ENCODE measurements at places on chromosomes 3 and 15.
A peak's percentile ranks its signal among the peaks of the same experiment; 100 is the strongest.

DNA sequence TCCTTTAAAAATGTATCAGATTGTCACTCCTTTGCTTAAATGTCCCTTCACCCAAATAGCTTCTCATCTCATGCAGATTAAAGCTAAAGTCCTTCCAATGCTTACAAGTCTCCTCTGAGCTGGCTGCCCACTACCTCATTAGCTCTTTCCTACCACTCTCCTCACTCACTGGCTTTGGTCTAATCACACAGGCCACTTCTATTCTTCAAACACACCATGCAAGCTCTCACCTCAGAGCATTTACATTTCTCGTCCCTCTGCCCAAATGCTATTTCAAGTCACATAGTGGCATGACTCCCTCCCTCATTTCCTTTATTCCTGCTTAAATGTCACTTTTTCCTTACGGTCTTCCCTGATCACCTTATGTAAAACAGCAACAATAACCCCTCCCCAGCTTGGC is 110.6 kb upstream of the CMC1 start:
- no peak for DNase-seq

GRCh38 chr3:190076601-190077394 is 43.9 kb downstream of the P3H2 start:
- DNase-seq: peak; percentile 98

DNA sequence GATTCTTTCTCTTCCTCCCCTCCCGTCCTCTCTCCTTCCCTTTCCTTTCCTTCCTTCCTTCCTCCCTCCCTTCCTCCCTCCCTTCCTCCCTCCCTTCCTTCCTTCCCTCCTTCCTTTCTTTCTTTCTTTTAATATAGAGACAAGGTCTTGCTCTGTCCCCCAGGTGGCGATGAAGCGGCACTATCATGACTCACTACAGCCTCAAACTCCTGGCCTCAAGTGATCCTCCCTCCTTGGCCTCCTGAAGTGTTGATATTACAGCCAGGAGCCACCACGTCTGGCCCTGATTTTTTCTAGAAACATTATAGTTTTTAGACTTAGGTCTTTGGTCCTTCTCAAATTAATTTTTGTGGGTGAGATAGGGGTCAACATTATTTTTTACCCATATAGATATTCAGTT is 15.5 kb downstream of the GRM2 start:
- no peak for DNase-seq

- peak; percentile 33 for DNase-seq
Measured at GRCh38 chr3:63877737-63878393, 14.2 kb downstream of the ATXN7 start.

- DNase-seq: no peak
Measured at GRCh38 chr3:127354761-127355160, 66.9 kb upstream of the PRR20G start.

GRCh38 chr3:175356899-175357324 is 497.8 kb downstream of the NAALADL2 start:
- peak; percentile 5 for DNase-seq

GRCh38 chr15:90934256-90934948 is 683 bp upstream of the UNC45A start:
- DNase-seq: peak; percentile 72

- DNase-seq: peak; percentile 95
Measured at GRCh38 chr15:100713163-100713867, 110.9 kb downstream of the ASB7 start.

- no peak for DNase-seq
Measured at GRCh38 chr15:95176794-95177577, 945.6 kb downstream of the MCTP2 start.

DNA sequence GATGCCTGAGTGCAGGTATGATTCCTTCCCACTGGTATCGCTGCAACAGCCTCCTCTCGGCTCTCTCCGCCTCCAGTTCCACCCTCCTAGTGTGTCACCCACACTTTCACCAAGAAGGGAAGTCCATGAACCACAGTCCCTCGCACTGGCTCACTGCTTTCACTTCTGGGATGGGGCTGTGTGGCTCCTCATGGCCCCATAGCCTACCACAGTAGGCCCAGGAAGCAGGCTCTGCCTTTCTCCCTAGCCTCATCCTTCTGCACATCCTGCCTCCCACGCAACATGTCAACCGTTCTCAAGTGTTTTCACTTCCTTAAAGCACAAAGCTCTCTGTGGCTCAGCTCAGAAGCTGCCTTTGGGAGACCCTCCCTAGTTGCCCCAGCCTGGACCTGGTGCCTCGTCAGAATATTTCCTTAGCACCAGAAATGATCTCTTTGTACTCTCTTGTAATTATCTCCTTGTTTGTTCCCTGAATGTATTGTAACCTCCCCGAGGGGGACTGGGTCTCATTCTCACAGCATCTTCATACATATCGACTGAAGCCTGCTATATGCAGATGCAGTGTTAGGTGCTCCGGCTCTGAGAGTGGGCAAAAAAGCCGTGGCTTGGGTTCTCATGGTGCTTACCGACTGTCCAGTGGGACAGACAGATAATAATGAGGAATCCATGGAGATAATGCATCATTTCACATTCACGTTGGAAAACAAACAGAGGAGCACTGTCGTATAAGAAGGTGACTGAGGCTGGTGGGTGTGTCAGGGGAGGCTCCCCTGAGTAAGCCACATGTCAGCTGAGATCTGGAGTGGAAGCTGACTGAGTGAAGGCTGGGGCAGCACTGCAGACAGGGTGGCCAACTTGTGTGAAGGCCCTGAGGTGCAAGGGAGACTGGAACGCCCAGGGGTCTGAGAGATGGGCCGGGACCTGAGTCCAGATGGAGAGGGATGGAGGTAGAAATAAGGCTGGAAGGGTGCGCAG is 107.1 kb downstream of the DGKG start:
- DNase-seq: no peak

GRCh38 chr3:63470745-63471144 is 181.7 kb upstream of the SNTN start:
- no peak for DNase-seq
